ENCODE measurements at places on chromosomes 7 and 10. TPM values are rescaled to one million over a fixed set of nuclear protein-coding genes. Genes with fewer than 3 reads are reported as not detected.

Gene WEE2
- total RNA-seq: not detected

Gene GATA3
- 1.7 TPM for total RNA-seq

Gene AKR1C8
- total RNA-seq: not detected

Gene KIAA1549
- total RNA-seq: 0.58 TPM

Gene PLXDC2
- total RNA-seq: 4.7 TPM

Gene WDFY4
- total RNA-seq: not detected

Gene TAS2R60
- not detected for total RNA-seq

Gene POU6F2
- not detected for total RNA-seq

Gene VWA2
- total RNA-seq: not detected

Gene TBX20
- total RNA-seq: not detected

Gene NODAL
- total RNA-seq: not detected

Gene FEZF1
- total RNA-seq: not detected

Gene XRCC2
- 0.98 TPM for total RNA-seq

Gene CRTAC1
- total RNA-seq: not detected

Gene SLC16A12
- total RNA-seq: 2.6 TPM

Gene GPR158
- not detected for total RNA-seq

Gene HOXA2
- not detected for total RNA-seq

Gene MEIG1
- 3.5 TPM for total RNA-seq

Gene SLC26A3
- total RNA-seq: not detected
